ENCODE measurements at places on chromosomes 4 and X.
A peak's percentile ranks its signal among the peaks of the same experiment; 100 is the strongest.

DNA sequence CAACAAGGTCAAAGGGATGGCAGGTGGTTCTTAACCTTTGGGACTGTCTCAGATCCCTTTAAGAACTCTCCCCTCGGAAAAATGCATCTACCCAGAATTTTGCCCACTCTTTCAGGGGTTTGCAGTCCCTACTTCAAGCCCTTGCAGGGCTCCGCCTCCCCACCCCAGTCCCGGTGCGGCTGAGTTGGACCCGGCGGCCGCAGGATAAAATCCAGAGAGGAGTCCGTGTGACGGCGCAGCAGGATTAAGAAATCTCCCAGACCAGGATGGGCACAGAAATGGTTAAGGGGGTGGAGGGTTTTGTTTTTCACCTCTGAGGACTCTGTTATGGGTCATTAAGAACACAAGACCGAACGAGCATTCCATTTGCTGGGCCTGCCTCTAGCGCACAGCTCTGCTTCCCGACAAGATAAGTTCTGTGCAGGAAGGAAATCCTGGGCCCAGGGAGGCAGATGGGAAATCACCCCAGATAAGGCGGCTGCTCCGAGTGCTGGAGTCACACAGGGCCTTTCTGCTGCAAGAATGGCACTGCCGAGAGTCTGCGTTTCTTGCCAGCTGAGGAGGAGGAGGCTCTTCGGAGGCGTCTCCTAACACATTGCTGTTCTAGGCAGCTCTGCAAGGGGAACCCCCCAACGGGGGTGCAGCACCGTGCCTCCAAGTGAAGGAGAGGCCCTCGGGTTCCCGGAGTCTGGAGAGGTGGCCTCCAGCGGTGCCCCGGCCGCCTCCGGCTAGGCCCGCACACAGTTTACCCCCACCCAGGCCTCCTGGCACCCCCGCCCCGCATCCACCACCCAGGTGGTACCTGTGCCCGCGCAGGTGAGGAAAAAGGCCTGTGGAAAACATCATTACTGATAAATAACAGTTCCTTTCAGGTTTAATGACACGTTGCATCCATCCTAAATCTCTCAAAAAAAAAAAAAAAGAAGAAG, 277.6 kb downstream of the BCOR start:
- no peak for DNase-seq

DNA sequence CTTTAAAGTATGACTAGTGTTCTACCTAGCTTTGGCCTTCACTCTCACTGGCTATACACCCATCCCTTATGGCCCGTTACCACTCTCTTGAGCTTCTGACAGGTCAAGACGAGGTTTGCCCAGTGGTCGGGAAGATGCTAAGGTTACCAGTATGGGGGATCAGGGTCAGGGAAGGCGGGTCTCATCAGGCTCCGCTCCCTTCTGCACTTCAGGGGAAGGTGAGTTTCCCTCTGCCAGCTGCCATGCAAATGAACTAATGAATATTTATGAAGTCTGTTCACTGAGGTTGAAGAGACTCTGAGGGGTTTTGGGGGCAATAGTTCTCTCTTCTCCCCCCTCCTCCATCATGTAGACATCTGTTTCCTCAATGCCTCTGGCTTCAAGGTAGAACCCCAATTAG, 6.6 kb downstream of the EFNB1 start:
- DNase-seq: no peak

DNA sequence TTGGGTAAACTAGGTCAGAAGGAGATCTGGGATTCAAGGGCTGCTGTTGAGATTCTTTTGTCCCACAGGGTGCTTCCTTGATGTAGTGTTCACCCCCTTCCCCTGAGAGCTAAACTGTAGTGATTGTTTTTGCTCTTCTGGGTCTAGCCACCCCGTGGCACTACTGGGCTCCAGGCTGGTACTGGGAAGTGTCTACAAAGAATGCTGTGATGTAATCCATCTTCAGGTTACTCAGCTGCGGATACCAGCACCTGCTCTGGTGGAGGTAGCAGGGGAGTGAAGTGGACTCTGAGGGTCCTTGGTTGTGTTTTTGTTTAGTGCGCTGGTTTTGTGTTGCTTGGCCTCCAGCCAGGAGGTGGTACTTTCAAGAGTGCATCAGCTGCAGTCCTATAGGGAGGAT, 365.5 kb downstream of the ZNF674 start:
- no peak for DNase-seq

DNA sequence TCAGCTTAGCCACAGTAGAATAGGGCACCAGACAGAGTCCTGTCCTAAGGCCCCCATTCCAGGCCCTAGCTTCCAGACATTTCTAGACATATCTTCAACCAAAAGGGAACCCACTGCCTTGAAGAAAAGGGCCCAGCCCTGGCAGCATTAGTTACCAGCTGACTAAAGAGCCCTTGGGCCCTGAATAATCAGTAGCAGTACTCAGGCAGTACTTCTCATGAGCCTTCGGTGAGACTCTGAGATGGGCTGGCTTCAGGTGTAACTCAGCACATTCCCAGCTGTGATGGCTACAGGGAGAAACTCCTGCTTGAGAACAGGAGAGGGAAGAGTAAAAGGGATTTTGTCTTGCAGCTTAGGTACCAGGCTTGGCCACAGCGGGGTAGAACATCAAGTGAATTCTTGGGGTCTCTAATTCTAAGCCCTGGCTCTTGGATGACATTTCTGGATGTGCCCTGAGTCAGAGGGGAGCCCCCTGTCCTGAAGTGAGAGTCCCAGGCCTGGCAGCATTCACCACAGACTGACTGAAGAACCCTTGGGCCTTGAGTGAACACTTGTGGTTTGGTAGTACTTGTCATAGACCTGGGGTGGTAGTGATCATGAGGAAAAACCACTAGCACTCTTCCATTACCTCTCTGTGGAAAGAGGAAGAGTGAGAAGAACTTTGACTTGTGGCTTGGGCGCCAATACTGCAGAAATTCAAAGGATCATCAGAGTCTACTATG, 170.1 kb downstream of the ATP10D start:
- DNase-seq: no peak

DNA sequence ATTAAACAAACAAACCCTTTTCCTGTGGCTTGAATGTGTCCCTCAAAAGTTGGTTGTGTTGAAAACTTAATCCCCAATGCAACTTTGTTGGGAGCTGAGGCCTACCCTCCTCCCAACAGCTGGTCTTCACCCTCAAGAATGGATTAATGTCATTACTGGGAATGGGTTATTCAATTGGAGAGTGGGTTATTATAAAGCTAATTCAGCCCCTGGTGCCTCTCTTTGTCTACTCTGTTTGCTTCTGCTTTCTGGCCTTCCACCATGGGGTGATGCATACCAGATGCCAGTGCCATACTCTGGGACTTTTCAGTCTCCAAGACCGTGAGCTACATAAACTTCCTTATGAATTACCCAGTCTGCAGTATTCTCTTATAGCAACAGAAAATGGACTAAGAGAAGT, 706.5 kb downstream of the CCSER1 start:
- no peak for DNase-seq

DNA sequence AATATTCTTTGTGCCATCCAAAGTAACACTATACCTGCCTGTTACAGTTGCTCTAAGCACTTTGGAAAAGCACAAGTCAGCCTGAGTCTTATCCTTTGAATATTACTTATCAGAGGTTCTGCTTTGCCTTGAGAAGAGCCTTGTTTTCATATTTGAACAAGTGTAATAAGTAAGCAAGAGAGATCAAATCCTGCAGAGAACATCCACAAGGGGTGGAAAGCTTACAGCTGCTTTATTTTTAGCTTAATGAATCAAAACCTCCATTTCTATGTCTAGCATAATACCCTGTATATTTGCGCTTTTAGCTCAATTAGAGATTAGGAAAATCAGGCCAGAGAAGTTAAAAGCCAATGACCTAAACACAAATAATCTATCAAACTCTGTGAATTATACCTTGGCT, 139.8 kb downstream of the CDS1 start:
- no peak for DNase-seq

GRCh38 chr4:20428436-20429160, 176.9 kb downstream of the SLIT2 start:
- DNase-seq: no peak

- no peak for DNase-seq
Measured at GRCh38 chrX:107729558-107730297, 45.9 kb downstream of the TSC22D3 start.

GRCh38 chr4:131052646-131053045, 1956.7 kb downstream of the C4orf33 start:
- no peak for DNase-seq

- DNase-seq: no peak
Measured at GRCh38 chr4:17577665-17578481, 875 bp downstream of the LAP3 start.

GRCh38 chr4:84535901-84536300, 36.8 kb upstream of the NKX6-1 start:
- DNase-seq: no peak

DNA sequence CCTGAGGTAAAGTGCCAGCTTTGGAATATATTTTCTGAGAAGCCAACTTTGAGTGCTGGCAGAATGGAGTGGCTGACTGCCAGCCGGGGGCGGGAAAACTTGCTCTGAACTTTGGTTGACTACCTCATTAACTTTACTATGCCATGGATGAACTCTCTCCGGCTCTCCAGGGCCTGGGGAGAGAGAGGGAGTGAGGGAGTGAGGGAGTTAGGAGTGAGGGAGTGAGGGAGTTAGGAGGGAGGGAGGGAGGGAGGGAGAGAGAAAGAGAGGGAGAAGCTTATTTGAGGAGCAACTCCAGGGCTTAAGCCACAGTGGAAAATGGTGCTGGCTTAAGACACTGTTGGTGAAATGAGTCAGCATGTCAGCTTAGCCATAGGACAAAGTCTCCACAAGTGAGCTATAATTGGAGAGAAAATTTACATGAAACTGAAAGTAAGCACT, 280.9 kb upstream of the RPS6KA3 start:
- peak; percentile 47 for DNase-seq

- DNase-seq: no peak
Measured at GRCh38 chrX:1388651-1389050, 3.3 kb downstream of the SLC25A6 start.

- DNase-seq: no peak
Measured at GRCh38 chr4:158775091-158775651, 6.3 kb downstream of the FNIP2 start.

- no peak for DNase-seq
Measured at GRCh38 chrX:133939655-133940302, 45.6 kb downstream of the GPC3 start.

DNA sequence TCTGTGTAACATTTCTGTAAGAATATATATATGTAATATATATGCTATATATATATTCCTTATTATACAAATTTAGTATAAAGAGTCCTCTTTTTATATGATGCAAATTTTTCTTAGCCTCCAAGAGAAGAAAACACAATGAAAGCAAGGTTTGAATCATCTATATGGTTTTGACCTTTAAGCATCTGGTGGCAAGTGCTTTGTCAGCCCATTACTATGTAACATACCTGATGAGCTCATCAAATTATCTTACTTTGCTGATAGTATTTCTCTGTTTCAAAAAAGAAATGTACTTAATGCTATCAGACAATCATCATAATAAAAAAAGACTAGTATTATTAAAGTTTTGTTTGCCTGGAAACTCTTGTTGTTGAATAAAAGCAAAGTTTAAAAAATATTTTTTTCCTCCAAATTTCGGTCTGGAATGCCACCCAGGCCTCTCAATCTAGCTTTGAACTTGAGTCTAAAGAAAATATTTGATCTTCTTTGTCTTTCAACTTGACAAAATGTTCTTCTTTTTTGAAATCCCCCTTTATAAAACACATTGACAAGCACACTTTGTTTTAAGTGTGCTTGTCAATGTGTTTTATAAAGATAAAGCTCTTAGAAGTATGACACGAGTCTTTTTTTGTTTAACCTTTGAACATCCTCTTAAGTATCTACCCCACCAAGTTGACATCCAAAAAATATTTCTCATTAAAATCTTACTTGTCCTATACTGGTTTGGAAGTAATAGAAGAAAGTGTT, 26.2 kb downstream of the ZNF330 start:
- DNase-seq: no peak

- no peak for DNase-seq
Measured at GRCh38 chr4:154005171-154005520, 216.3 kb upstream of the SFRP2 start.

DNA sequence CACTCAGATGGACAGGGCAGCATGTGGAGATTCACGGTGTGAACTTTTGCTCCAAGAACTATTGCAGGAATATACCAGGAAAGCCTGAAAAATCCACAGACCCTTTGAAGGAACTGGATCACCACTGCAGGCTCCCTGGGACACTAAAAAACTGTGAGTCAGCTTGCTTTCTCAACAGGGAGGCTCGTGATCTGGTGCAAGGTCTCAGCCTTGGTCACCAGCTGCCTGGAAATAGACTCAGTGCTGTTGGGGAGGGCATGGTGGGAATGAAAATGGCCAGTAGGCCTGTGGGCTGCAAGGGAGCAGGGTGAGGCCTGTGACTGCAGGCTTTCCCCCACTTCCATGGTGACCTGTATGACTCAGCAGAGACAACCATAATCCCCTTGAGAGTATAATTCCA, 426.4 kb upstream of the RPS6KA3 start:
- no peak for DNase-seq

- DNase-seq: peak; percentile 42
Measured at GRCh38 chrX:40095583-40096394, 2.0 kb downstream of the BCOR start.
